ENCODE measurements at places on chromosomes 6 and 20.

- DNase-seq = no peak
Observed at GRCh38 chr6:157002774-157003173, 225.6 kb downstream of the ARID1B start.

- no peak for DNase-seq
Observed at GRCh38 chr6:21590346-21590745, 3.2 kb upstream of the SOX4 start.

GRCh38 chr6:20790032-20790791 lies 256.0 kb downstream of the CDKAL1 start:
- DNase-seq = no peak

DNA sequence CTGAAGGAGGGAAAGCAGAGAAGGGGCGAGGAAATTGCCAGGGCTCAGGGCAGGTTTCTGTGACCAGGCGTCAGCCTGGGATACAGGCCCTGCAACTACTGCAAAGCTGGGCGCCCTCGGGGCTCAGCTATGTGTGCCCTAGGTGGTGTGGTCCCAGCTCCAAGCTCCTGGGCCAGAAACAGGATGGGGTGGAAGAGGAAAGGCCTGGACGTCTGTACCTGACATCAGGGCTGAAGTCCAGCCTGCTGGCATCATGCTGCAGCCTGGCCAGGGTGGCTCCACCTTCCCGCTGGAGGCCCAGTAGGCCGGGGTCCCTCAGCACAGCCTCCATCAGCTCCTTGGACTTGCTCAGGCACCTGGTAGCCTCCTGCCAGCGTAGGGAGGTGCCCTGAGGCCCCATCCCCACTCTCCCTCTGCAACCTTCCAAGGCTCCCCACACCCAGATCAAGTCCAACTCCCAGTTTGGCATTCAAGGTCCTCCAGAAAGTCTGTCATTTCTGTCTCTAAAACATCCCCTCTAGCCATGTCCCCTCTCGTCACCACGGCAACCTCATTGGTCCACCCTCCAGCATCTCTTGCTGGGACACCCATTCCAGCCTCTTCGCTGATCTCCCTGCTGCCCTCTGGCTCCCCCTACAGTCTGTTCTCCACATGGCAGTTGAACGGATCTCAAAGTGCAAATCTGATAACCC lies 38.2 kb downstream of the KIAA1755 start:
- DNase-seq = no peak

GRCh38 chr6:154951345-154952200 lies 43.5 kb upstream of the TIAM2 start:
- DNase-seq = no peak

DNA sequence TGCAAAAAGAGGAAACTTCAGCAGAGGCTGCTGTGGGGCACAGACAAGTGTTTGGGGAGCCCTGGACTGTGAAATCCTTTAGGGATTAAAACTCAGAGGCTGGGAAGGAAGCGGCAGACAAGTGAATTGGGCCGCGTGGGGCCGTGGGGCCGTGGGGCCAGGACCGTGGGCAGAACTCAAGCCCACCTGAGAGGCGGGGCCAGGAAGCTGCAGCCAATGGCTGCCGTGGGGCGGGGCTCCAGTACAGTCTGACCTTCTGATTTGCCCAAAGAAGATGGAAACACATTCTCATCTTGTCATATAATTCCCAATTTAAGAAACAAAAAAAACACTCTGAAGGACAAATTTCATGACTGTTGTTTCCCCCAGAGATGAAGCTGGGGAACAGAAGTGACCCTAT lies 55.4 kb downstream of the ANKRD60 start:
- DNase-seq = no peak

GRCh38 chr20:34449674-34450592 lies 66.3 kb upstream of the DYNLRB1 start:
- no peak for DNase-seq

DNA sequence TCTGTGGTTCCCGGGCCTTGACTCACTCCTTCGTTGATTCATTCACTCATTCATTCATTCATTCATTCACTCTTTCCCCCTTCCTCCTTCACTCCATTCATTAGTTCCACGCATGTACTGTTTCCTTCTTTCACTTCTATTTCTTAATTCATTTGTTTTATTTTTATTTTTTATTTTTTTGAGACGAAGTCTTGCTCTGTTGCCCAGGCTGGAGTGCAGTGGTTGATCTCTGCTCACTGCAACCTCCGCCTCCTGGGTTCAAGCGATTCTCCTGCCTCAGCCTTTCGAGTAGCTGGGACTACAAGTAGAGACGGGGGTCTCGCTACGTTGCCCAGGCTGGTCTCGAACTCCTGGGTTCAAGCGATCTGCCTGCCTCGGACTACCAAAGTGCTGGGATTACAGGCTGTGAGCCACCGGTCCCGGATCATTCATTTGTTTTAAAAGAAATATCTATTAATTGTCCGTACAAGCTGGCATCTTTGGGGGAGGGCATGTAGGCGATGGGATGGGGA lies 427 bp upstream of the NFKBIE start:
- no peak for DNase-seq

GRCh38 chr6:167094820-167095637 lies 27.9 kb upstream of the CCR6 start:
- DNase-seq = peak; percentile 22

- no peak for DNase-seq
Observed at GRCh38 chr6:54072635-54073313, 38.5 kb upstream of the MLIP start.

- DNase-seq = no peak
Observed at GRCh38 chr20:62068997-62069396, 3.3 kb upstream of the TAF4 start.

DNA sequence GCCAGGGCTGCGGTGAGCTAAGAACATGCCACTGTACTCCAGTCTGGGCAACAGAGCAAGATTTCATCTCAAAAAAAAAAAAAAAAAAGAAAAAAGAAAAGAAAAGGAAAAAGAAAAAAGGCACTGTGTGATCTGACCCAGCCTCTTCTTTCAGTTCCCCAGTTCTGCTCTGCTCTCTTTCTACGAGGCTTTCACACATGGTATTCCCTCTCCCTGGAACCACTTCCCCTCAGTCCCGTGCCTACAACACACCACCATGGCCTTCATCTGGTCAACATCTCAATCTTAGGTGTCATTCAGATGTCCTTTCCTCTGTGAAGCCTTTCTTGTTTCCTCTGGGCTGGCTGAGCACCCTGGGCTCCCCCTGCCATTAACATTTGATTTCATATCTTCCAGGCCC lies 2.3 kb upstream of the DSN1 start:
- no peak for DNase-seq

All from vagina (tissue), 2 donors.